ENCODE measurements at places on chromosomes 4 and X. TPM values are rescaled to one million over a fixed set of nuclear protein-coding genes. Genes with fewer than 3 reads are reported as not detected.

Gene HUWE1
- polyA plus RNA-seq: 76.1 TPM

DNA sequence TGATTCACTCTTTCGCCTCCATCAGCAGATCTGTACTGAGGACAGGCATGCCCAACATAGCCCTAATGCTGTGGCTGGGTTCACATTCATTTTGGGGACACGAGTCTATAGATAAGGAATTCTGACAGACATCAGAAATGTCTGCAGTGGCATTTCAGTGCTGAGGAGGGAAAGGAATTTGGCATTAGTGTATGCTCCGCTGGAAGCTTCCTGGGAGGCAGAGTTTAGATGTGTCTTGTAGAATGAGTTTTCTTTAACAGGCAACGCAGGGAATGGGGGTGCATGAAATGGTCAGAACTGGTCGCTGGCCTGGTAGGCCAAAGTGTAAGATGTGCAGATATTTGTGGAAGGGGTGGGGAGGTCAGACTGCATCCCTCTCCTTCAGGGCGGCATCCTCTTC lies 43.5 kb upstream of the ZNF518B start:
- DNase-seq: no peak

DNA sequence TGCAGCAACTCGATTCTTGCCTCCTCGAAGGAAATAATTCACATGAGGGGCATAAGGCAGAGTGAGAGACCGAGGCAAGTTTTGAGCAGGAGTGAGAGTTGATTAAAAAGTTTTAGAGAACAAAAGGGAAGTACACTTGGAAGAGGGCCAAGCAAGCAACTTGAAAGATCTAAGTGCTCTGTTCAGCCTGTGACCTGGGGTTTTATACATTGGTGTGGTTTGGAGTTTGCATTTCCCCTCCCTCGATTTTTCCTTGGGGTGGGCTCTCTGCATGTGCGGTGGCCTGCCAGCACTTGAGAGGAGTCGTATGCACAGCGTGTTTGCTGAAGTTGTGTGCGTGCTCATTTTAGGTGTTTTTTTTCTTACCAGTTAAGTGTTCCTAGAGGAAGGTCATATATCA lies 356.4 kb downstream of the KLHL4 start:
- DNase-seq: no peak

DNA sequence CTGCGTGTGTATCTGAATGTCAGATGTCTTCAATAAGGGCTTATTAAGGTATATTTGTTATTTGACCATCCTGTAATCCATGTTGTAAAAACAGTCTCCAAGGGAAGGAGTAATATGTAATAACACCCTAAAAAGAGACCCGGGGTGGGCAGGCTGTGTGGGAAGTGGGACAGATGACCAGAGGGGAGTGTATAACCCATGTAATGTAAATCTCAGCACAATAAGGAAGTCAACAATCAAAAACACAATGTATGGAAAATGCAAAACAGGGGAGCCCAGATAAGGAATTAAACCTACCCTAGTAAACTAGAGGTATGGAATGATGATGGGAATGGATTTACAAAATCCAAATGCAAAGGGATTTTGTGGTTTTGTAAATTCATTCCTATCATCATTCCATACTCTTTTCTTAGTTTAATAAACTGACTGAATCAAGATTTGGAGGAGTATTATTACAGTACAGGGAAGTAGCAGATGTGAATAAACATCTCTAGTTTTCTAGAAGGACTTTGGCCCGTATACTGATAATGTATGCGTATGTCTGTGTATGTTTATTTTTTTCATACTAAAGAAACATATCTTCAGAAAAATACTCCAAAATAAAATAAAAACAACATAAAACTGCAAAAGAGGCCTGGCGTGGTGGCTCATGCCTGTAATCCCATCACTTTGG lies 15.7 kb upstream of the ENPEP start:
- no peak for DNase-seq

DNA sequence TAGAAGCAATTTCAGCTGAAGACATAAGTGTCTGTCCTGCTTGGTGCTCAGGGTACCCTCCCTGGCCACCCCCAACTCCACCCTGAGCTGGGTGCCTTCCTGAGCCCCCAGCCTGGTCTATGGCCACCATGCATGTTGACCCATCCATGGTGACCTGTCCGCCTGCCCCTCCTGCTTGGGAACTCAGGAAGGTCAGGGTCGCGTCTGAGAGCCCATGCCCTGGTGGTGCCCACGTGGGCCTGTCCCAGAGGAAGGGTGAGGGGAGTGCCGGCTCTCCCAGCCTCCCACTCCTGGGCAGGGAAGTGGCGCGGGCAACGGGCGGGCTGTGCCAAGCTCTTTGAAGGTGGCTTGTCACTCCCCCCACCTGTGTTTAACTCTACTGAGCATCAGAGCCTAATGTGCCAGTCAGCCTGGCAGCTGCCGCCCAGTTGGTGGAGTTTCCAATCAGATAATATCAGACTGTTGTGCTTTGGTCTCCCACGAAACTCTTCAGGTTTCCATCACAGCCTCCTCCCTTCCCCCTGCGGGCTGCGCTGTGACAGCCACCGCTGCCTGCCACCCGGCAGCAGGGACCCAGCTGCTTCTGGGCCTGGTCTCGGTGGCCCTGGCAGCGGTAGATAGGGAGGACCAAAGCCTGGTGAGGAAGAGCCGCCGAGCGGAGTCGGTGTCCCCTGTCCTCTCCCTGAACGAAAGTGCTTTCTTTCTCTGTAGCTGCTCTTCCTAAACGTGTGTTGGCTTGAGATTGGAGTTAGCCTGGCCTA lies 4.8 kb downstream of the SH3BP2 start:
- DNase-seq: no peak

Gene CRMP1
- polyA plus RNA-seq: 6.2 TPM

GRCh38 chrX:11751261-11751660 lies 6.8 kb upstream of the MSL3 start:
- DNase-seq: no peak

Gene CT55
- not detected for polyA plus RNA-seq

Gene FGG
- not detected for polyA plus RNA-seq

DNA sequence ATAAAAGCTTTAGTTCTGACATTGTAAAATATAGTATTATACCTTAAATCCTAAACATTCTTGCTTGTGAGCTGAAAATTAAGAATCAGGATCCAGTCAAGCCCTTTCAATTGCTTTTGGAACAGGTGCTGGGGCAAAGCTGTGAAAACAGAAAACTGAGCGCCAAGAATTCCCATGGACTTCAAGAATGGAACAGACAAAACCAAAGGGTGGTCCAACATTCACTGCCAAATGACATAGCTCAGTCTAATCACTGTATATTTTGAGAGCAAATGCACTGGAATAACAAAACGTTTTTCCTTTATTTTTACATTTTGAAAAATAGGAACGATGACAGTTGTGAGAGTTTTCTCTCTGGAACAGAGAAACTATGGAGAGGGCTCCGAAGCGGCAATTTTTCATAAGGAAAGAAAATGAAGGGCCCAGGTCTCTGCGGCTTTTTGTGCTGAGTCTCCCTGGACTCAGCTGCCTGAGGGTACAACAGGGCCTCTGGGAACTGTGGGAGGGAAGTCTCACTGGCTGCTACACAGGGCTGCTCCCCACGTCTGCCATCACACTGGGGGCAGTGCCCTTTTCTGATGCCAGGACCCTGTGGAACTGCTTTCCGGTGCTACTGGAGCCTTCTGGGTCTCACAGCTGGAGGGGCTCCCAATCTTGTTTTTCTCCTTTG lies 56.0 kb upstream of the BMPR1B start:
- DNase-seq: no peak

DNA sequence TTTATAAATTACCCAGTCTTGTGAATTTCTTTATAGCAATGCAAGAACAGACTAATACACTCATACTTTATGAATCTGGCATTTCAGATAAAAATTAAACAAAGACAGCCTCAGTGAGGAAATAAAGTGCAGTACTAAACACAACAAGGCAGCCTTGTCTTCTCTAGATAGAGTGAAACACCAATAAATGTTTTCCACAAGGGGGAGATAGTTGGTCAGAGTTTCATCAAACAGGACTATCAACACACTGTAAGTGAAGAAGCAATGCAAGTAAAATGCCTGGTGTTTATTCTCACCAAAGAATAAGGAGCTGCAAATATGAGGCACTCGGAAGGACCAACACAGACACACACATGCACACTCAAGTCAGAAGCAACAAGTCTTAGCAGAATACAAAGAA lies 62.8 kb downstream of the FAM9B start:
- DNase-seq: peak; percentile 26

DNA sequence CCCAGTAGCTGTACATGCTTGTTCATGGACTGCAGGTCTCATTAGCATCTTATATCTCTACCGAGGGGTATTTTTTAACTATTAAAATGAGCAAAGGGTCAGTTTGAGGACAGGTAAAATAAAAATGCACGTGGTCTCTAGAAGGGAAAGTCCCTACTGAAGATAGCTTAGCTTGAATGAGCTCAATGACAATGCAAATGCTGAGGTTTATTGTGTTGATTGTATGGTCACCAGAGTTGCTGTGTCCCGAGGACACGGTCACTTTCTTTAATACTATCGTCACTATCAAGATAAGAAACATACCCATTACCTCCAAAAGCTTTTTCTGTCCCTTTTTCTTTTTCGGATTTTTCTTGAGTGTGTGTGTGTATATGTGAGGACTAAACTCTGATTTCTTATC lies 250.5 kb upstream of the PRKX start:
- no peak for DNase-seq

- DNase-seq: no peak
Observed at GRCh38 chr4:86938771-86939520, 4.1 kb downstream of the AFF1 start.

DNA sequence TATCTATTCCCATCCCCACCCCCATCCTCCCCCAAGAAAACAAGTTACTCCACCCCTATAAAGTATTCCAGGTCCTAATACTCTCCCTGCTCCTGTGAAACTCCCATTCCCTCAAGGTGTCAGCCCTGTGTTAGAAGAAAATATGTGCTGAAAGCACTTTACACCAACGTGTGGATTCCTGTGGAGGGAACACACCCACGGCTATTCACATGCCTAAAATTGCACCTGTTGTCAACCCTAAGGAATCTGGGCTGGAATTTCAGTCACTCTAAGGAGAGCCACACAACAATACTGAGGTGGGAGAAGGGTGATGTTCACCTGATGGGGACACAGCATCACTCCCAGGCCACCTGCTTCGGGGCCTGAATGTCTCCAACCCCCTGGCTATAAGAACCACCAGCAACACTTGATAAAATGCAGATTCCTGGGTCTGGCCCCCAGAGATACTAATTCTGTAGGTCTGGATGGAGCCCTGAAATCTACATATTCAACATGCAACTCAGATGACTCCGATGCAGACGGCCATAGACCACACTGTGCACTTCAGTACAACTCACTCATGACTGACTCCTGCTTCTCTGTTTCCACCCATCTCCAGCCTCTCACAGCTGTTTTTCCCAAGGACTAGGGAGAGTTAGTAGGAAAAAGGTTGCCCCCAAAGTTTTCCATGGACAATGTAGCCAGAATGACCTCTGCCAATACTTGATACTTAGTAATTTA lies 15.8 kb downstream of the SCD5 start:
- no peak for DNase-seq

DNA sequence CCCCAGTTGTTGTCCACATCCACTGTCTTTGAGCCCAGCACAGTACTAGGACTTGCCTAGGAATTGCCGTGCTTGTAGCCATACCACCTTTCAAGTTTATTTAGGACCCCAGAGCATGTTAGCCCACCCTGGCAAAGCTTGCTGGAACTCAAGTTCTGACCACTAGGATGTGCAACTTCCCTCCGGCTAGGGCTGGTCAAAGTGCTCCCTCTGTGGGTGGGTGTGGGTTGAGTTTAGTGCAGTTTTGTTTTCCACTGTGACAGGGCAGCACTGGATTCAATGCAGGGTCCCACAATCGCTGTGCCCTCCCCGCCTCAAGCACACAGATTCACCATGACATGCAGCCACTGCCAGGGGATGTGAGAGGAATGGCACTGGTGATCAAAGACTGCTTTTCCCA lies 96.0 kb downstream of the RASGEF1B start:
- DNase-seq: no peak

GRCh38 chr4:177001271-177002175 lies 208.8 kb upstream of the VEGFC start:
- no peak for DNase-seq

GRCh38 chr4:114924311-114924710 lies 189.1 kb downstream of the NDST4 start:
- DNase-seq: no peak

Gene GCNA
- 1.2 TPM for polyA plus RNA-seq

Gene FGF2
- 18.4 TPM for polyA plus RNA-seq

DNA sequence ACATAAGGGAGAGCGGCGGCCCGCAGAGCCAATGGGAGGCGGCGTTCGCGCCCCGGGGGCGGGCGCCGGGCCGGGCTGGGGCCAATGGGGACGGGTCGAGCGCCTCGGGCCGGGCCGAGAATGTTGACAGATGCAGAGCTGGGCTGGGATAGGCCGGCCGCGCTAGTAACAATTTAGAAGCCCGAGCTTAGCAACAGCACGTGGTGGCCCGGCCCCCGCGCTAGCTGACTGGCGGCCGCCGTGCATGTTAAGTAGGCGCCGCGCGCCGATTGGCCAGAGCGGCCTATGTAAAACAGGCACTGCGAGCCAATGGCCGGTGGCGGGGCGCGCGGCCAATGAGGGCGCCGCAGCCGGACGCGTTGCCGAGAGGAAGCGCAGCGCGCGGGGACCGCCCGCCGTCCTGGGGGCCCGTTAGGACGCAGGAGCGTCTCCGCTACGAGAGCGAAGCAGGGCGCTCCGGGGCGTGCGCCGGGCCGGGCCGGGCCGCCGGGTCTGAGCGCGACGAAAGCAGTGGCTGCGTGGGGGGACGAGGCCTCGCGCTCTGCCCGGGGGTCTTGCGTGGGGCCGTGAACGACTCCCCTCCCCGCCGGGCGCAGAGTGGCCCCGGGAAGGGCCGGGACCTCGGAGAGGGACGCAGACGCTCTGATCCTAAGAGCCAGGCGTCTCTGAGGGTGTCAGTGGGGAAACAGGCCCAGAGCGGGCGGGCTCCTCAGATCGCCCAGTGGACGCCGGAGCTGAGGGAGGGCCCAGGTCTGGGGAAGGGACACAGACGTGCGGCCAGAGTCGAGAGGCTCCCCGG lies 435 bp upstream of the MXD4 start:
- DNase-seq: peak; percentile 99

DNA sequence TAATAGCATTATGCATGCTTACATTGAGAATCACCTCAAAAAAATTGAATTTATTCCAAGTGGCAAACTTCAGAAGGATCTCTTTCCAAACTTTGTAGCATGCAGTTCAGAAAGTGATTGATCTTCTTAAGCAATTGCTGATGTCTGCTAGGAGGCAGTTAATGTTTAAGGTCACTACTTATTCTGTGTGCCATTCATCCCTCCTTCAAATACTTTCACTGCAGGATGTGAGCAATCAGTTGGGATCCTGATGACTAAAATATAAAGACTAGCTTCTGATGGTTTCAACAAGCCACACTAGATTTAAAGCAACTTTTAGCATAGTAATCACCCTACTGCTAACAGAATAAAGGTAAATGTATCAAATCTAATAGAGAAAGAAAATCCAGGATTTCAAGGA lies 414.1 kb downstream of the ADGRL3 start:
- DNase-seq: no peak

DNA sequence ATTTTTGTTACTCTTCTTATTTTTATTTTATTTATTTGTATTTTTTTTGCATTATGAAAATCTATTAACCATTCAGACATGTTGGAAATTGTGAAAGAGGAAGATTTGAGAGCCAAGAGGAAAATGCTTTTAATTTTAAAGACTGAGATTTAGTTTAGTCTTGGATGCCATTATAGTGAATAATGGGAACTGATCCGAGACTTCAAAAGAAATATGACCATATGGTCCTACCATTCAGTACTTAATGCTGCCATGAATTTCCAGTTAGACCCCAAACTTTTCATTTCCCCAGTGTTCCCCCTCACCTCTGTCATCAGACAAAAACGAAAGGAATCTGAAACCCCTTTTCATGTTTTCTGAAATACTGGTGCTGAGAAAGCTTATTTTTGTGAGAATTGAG lies 95.5 kb downstream of the TENM3 start:
- DNase-seq: no peak
